Activated T-cell treated with anti-CD3 and anti-CD28 coated beads, Interleukin-2, amount 50 U/mL, for 1 hour (primary cell): ENCODE measurements at places on chromosomes 11 and 22.

GRCh38 chr11:41446107-41446506, 13.3 kb downstream of the LRRC4C start:
- DNase-seq: no peak

GRCh38 chr22:46129390-46130041, 20.8 kb upstream of the PPARA start:
- no peak for DNase-seq

GRCh38 chr22:49763138-49763537, 64.5 kb downstream of the BRD1 start:
- no peak for DNase-seq

- DNase-seq: no peak
Measured at GRCh38 chr22:36660510-36660840, 43.1 kb downstream of the CACNG2 start.

DNA sequence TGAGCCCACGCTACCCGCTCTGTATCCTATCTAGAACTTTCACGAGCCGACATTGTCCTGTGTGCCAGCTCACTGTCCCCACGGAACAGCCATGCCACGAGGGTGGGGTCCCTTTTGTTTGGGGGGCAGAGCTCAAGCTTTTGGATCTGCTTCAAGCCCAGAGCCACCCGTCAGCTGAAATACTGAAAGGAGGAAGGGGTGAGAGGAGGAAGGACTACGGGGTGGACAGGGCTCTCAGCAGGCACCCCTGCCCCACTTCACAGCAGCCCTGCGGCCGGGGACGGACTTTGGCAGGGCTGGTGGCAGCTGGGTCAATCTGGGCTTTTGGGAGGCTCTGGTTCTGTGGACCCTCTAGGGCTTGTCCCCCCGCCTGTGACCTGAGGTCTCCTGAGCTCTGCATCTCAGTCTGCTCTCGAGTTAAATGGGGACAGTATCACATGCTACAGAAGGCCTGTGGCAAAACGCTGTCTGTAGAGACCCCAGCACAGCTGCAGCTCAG, 30.0 kb upstream of the MUC5AC start:
- DNase-seq: no peak

DNA sequence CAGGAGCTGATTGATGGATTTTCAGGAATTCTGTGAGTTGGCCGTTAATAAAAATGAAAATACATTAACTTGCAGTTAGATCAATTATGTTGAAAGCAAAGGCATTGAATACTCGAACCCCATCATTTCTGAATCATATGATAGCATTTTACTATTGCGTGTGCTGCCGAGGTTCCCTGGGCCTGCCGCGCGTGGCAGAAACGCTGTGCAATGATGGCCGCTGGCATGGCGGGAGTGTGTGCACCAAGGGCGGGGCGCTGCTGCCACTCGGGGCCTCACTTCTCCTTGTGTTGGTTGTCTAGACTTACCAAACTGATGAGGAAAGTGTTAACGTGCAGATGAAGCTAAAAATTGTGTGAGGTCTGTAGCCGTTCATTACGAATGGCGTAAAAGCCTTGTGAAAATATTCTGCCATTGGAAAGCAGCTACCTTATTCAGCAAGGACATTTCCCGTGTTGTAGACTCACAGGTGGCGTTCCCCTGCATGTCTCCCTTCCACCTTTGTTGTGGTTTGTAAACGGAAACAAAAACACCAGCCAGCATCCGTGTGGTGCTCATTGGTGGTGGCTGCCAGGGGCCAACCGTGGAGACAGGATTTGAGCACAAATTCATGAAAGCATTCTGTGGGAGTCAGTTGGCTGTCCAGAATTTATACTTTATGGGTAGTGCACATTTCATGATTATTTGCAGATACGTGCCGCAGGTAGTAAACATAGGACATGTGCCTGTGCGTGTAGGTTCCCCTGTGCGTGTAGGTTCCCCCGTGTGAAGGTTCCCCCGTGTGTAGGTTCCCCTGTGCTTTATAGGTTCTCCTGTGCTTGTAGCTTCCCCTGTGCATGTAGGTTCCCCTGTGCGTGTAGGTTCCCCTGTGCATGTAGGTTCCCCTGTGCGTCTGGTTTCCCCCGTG, 5.9 kb upstream of the GRAMD4 start:
- DNase-seq: peak; percentile 71

DNA sequence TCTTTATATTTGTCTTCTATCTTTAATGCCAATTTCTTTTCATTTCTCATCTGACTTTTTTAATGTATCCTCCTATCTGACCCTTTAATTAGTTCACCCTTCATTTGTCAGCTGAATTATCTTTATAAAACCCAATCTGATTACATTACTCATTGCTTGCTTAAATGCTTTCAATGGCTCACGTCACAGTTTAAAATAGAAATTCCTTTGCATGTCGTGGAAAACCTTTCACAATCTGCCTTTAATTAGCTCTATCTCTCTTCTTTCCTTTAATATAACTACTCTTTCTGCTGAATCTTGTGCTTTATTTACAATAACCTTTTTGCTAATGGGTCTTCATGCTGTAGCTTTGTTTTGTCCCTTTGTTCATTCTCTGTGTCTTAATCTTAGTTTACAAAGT, 125.7 kb downstream of the DYNC2H1 start:
- no peak for DNase-seq

DNA sequence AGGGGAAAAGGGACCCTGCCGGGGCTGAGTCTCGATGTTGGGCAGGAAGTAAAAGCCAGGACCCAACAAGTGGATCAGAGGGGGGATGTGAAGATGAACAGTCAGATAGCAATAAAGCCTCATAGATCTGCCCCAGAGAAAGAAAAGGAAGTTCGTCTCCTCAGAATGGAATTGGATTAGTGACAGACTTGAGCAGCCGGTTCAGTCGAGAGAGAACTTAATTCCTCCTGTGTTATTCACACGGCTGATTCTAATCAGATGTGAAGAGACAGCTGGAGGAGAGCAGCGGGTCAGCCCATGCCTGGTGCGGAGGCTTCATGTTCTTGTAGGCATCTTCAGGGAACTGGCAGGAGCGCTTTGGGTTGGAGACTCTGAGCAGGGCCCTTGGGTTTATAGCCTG, 29.3 kb upstream of the CABP7 start:
- no peak for DNase-seq

GRCh38 chr22:37109242-37109917, at the start of gene TMPRSS6:
Gene TMPRSS6, minus strand, starts transcription at chr22:37109713. Its CDS starts 6,296 bp downstream, at chr22:37103417.
- no peak for DNase-seq

DNA sequence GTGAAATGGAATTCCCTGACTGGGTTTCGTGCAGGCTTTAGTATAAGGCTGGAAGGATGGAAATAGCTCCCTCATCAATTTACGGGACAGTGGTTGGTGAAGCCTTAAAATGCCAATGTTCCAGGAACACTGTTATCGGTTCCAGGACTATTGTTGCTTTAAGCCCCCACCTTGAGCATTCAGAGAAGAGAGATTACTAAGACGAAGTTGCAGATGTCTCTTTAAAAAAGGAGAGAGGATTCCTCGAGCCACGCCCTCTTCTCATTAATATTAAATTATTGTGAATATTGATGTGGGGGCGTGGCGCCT, 195 bp upstream of the CREB3L1 start:
- no peak for DNase-seq

DNA sequence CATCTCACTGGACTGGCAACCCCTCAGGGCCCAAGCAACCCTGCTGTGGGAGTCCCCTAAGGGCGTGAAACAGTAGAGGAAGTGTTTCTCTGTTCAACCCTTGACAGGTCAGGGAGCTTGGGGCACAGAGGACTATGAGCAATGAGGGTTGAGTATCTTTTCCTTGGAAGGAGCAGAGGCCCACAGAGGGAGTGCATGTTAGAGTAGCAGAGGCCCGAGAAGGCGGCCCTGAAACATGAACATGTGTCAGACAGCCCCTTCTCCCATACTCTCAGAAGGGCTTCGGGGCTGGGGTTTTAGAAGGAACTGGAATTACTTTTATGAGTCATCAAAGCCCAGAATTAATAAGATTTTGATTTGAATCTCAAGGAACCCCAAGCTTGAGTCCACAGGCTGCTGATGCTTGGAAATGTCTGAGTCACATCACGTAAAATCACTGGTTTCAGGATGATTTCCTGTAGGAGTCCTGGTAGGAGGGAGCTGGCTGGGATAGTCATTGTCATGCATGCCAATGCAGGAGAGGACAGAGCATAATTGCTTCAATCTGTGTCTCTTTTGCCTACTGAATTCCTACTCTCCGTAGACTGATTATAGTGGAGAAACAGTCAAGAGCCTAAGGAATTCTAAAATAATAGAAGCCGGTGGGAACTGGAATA, 22.6 kb downstream of the C11orf71 start:
- DNase-seq: no peak

DNA sequence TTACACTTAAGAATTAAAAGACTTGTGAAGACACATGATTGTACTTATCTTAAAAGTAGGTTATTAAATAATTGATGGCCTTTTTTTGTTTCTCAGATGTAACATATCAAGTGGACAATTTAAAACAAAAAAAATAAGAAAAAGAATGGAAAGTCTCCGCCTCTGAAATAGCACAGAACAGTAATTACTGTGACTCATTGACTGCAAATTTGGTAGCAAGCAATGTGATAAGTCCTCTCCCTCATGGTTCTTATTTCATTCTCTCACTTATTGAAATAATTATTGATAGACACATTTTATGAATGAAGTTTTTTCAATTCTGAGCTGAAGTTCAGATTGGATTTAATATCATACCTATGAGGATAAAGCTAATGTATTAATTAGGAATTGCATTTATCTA, 717.9 kb upstream of the LUZP2 start:
- no peak for DNase-seq

DNA sequence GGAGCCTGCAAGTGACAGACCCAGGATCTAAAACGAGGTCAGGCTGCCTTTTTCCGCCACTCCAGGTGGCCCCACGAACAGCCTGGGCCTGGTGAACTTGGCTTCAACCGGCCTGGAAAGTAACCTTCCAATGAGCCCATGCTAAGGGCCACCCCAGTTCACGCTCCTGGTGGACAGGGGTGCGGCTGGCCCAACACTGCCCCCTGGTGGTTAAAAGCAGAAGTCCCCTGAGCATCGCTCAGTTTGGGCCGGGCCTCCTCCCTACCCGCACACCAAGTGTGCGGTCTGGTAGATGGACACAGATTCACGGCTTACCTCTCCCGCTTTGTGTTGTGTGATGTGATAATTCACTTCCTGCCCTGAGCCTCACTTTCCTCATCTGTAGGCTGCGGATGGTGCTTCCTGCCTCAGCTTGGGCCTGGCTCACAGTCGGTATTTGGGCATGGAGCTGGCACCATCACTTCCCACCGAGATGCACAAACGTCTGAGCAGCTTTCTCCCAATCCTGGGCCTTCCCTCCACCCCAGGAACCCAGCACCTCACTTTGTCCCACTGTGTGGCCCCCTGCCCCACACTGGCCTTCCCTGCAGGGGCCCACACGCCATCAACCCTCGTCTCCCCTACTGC, 13.7 kb upstream of the SEC14L3 start:
- DNase-seq: peak; percentile 83

DNA sequence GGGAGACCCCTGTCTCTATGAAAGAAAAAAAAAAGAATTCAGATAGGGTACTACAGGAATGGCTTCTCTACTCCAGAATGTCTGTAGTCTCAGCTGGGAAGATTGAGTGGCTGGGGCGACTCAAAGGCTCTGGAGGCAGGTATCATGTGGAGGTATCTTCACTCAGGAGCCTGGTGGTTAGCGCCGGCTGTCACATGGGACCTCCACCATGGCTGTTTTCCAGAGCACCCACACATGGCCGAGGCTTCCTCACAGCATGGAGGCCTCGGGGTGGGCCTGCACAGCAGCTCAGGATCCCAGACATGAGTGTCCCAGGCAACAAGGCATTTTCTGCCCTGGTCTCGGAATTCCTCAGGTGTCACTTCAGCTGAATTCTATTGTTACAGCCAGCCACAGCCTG, 10.1 kb downstream of the RPS13 start:
- no peak for DNase-seq

- DNase-seq: no peak
Measured at GRCh38 chr11:10409207-10409661, 45.8 kb upstream of the AMPD3 start.

DNA sequence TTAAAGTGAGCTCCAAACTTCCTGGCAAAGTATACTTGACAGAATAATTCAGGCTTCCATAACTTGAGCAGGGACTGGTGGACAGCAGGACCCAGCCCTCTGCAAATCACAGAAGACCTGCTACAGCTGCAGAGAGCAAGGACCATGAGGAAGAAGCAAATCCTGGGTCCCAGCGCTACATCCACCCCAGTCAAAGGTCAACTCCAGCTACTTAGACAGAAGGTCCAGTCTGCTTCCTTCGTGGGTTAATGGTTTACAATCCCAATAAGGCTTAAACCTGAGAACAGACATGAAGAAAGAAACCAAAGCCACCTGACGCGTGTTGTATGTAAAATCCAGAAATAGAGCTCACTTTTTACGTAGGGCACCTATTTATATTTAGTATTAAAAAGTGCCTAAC, 57.7 kb downstream of the SHANK2 start:
- DNase-seq: no peak
